ENCODE measurements at places on chromosomes 7 and 10.
A peak's percentile ranks its signal among the peaks of the same experiment; 100 is the strongest.

GRCh38 chr7:25541094-25541821 is 313.0 kb upstream of the NPVF start:
- no peak for DNase-seq

DNA sequence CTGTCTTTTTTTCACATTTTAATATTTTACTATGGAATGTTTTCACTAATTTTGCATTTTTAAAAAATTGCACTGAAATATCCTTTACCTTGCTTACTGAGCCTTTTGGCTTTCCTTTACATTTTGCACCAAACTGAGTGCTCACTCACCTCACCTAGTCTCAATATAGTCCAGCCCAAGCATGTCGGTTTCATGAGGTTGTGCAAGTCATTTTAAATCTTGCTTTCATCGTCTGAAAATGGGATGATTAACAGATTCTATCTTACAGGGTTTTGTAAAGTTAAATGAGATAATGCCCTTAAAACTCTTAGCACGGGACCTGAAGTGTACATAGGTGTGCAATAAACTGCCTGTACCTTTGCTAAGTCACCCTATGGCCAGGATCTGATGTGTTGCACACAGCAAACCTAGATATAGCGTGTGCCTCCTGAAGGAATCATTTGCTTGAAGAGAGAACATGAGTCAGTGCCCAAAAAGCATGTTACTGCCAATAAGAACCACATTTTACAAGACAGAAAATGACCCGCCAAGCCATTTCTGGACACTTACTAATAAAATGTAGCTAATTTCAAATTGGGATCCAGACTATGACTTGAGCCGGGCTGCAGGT is 199.8 kb downstream of the JCAD start:
- DNase-seq, result no peak

DNA sequence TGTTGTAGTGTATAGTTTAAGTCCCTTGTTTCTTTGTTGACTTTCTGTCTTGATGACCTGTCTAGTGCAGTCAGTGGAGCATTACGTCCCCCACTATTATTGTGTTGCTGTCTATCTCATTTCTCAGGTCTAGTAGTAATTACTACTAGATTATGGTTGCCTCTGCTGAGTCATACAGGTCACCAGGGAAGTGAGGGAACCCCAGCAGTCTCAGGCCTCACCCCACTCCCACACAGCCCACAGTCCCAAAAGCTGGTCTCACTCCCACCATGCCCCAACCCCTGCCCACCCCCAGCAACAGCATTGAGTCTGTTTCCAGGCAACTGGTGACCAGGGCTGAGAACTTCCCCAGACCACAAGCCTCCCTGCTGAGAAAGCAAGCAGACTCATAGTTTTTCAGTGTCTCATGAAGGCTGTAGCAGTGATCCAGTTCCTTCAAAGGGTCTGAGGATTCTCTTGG is 88.0 kb downstream of the PLXDC2 start:
- DNase-seq, result no peak

GRCh38 chr10:123885406-123886170 is 6.0 kb downstream of the CPXM2 start:
- no peak for DNase-seq

- DNase-seq, result no peak
These were observed 64.2 kb downstream of the BICC1 start for GRCh38 chr10:58576751-58577436.

DNA sequence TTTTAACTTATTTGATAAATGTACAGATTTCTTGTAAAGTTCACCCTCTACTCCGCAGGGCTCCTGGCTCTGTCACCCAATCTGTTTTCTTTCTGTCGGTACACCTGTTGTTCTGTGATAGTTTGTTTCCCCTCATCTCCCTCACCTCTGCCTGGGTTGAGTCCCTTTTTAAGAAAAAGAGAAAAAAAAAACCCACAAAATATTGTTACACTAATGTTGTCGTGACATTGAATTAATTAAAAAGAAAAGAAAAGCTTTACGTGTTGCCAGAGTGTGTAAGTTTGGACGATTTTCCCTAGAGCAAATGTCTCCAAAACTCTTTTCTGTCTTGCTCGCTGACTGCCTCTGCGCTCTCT is 3.4 kb downstream of the HMX3 start:
- no peak for DNase-seq

GRCh38 chr10:46288601-46289206 is 1.9 kb downstream of the ANTXRL start:
- no peak for DNase-seq

- no peak for DNase-seq
These were observed 663.2 kb upstream of the ANKRD30A start for GRCh38 chr10:36462194-36462593.

GRCh38 chr7:106031300-106032035 is 68.4 kb downstream of the CDHR3 start:
- DNase-seq, result peak; percentile 17

GRCh38 chr10:26977635-26978034 is 116.9 kb upstream of the ABI1 start:
- no peak for DNase-seq

DNA sequence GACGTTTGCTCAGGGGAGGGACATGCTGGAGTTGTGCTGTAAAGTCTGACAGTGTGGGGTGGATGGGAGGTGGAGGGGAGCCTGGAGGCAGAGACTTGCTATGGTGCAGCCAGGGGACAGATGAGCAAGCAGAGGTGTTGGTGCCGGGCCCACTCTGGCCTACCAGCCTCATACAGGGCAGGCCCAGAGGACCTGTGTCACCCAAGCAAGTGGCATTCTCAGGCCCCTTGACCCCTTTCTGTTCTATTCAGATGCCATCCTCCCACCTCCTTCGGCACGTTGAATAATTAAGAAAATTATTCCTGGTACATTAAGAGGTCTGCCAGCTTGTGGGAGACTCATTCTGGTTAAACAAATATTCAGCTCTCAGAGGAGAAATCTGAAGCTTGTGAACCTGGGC is 8.5 kb downstream of the WDFY4 start:
- no peak for DNase-seq

DNA sequence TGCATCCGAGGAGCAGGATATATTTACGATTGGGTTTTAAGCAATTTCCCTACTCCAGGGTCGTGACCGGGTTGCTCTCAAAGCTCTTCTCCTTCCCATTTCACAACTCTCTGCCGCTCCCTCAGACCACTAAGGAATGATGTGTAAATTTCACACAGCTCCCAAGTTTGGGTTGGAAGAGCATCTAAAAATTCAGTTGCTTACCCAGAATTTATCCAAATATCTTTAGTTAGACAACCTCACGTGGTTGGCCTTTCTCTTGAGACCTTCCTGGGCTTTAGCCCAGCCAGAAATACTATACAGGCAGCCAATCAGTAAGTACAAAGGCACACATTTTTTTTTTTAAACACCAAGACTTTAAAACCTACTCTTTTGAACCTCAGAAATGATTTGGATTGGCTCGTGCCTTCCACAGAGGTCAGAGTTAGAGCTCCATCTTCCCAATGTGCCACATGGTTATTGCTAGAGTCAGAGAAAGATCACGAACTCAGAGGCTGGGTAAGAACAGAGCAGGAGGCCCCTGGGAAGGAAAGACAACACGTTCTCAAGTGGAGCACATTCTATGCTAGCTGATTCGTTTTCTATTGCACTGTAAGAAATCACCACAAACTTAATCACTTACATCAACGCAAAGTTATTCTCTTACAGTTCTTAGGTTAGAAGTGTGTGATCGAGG is 335.4 kb upstream of the MGMT start:
- no peak for DNase-seq

- no peak for DNase-seq
These were observed 75.4 kb downstream of the JAZF1 start for GRCh38 chr7:28105234-28105633.

Data from NCI-H1048 (cell line).